ENCODE measurements at places on chromosomes 2 and 18.
A peak's percentile ranks its signal among the peaks of the same experiment; 100 is the strongest.

- H3K4me1 ChIP-seq, result peaks cover 11% of the 10 kb centered on the region
- no peaks in the 10 kb centered on the region for H3K27me3 ChIP-seq
- H3K27ac ChIP-seq, result no peak overlapping the region
- H3K4me3 ChIP-seq, result no peak overlapping the region
- H3K36me3 ChIP-seq, result no peaks in the 10 kb centered on the region
These were observed 36.0 kb downstream of the CDK15 start for GRCh38 chr2:201842131-201842860.

DNA sequence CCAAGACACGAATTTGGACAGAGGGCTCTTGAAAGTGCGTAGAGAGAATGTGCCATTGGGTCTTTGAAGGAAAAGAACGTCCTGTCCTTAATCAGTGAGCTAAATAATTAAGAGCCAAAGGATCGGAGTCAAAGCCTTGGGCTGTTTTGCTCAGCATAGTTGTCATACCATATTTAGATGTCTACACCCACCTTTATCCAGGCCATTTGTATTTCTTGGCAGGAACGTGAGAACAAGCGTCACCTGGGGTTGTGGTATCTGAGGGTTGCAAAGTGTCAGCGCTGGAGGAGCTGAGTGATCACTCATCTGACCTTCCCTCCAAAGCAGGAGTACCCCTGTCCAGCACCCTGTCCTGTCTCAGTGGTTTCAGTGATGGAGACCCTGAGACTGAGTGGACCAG, 4.5 kb downstream of the LPIN1 start:
- no peaks in the 10 kb centered on the region for H3K27me3 ChIP-seq
- no peak overlapping the region for H3K27ac ChIP-seq
- DNase-seq, result no peak
- peaks cover 20% of the 10 kb centered on the region for H3K4me1 ChIP-seq
- no peaks in the 10 kb centered on the region for H3K36me3 ChIP-seq
- H3K4me3 ChIP-seq, result no peak overlapping the region

- no peak overlapping the region for H3K27ac ChIP-seq
- no peaks in the 10 kb centered on the region for H3K36me3 ChIP-seq
- peaks cover 37% of the 10 kb centered on the region for H3K27me3 ChIP-seq
- peaks cover 5% of the 10 kb centered on the region for H3K4me1 ChIP-seq
- DNase-seq, result no peak
These were observed 1.3 kb upstream of the LRP2 start for GRCh38 chr2:169363560-169364150.

DNA sequence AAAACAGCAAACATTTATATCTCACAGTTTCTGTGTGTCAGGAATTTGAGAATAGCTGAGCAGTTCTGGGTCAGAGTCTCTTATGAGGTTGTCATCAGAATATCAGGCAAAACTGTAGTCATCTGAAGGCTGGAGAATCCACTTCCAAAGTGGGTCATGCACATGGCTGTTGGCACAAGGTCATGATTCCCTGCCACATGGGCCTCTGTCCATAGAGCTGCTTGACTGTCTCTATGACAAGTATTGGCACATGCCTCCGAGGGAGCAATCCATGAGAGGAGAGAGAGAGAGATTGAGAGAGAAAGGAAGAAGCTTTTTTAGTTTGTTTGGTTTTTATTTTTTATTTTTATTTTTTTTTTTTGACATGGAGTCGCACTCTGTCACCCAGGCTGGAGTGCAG, 101.8 kb upstream of the DDX18 start:
- no peaks in the 10 kb centered on the region for H3K36me3 ChIP-seq
- DNase-seq, result no peak
- no peak overlapping the region for H3K4me3 ChIP-seq

DNA sequence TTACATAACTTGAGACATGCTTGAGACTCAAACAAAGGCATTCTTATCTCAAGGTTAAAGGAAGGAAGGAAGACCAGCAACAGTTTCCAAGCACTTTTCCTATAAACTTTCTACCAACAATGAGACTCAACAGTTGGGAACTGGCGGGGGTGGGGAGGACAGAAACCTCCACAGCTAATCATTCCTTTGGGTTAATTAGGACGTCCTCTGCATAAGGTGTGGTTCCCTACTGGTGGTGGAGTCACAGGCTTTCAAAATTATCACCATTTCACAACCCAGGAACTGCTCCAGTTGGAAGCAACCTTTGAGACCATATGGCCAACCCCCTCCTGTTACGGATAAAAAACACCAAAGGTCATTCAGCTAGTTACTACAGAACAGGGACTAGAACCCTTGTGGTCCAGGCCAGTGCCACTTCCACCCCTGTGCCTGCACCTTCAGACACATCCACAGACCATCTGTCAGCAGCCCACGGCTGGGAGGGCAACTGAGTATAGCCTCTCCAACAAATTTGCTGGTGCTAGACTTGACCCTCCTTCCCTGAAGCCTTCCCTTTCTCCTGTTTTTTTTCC, 30.1 kb upstream of the ATL2 start:
- no peak for DNase-seq
- peaks cover 16% of the 10 kb centered on the region for H3K27me3 ChIP-seq
- H3K36me3 ChIP-seq, result no peaks in the 10 kb centered on the region
- H3K4me3 ChIP-seq, result no peak overlapping the region

DNA sequence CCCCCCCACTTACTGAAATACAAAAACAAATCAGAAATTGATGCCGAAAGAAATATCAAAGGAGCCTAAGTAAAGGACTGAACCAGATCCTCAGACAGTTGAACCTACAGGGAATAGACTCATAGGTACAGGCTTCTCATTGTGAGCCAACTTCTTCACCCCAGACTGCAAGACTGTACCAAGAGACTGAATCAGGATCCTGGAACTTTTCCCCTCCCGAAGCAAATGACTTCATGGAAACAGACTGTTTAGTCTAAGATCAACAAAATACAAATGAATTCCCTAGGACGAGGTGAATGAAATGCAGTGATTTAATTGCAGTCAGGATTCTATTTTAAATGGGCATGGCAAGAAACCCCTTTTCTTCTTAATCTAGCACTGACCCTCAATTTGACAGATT, 53.6 kb upstream of the RNF152 start:
- H3K4me1 ChIP-seq, result peaks cover 20% of the 10 kb centered on the region
- H3K36me3 ChIP-seq, result no peaks in the 10 kb centered on the region
- no peaks in the 10 kb centered on the region for H3K27me3 ChIP-seq

GRCh38 chr18:61076986-61077385, 256.2 kb upstream of the CDH20 start:
- H3K36me3 ChIP-seq, result no peaks in the 10 kb centered on the region
- no peak overlapping the region for H3K27ac ChIP-seq
- DNase-seq, result no peak
- no peaks in the 10 kb centered on the region for H3K27me3 ChIP-seq
- no peaks in the 10 kb centered on the region for H3K4me1 ChIP-seq

DNA sequence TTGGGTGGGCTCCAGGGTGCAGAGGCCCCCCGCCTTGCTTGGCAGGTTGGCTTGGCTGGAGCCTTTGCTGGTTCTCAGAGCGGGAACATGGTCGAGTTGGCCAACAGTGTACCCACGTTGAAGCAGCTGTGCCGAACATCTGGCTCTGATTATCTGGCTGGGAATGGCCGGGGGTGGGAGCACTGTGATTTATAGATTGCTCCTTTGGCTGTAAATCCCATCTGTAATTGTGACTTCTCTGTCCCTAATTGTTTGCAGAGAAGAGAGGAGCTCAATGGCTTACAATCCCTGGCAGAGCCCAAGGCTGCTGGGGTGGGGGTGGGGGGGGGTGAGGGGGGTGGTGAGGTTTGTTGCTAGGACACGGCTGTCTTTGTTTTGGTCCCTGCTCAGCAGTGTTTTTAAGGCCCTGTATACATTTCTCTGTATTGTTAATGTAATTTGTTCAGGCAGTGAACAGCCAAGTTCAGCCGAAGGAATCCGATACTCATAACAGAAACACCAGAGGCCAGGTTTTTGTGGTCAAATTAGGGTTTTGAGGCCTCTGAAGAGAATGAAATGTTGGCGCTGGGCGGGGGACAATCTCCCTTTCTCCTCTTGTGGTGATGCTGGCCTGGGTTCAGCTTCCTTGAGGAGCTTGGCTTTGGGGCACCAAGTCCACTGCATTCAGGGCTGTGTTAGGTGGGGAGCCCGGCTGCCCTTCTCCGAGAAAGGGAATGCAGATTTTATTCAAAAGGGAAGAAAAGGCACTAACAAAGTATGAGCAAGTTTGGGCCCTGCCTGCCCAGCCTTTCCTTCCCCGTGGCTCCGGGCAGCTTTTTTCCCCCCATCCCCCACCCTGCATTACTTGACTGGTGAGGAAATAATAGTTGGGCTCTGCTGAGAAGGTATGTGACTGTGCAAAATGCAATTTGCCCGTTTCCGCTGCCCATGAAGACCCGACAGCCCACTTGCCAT, 82.5 kb downstream of the TCF7L1 start:
- peak; percentile 93 for DNase-seq
- H3K27ac ChIP-seq, result peak overlapping the region; percentile 75
- no peak overlapping the region for H3K4me3 ChIP-seq
- peaks cover 22% of the 10 kb centered on the region for H3K4me1 ChIP-seq
- no peaks in the 10 kb centered on the region for H3K27me3 ChIP-seq

GRCh38 chr2:55923091-55923981, at the start of gene EFEMP1:
EFEMP1 (minus strand) TSS chr2:55923782; CDS start chr2:55922440, 1,342 bp downstream.
- peak within 1 kb of the TSS; percentile 92 for H3K4me3 ChIP-seq
- no peaks in the 10 kb centered on the region for H3K4me1 ChIP-seq
- peaks cover 8% of the 10 kb centered on the region for H3K36me3 ChIP-seq
- H3K27me3 ChIP-seq, result peaks cover 4% of the 10 kb centered on the region
- DNase-seq, result peak; percentile 62

GRCh38 chr18:34595690-34596089, 114.4 kb upstream of the DTNA start:
- peaks cover 4% of the 10 kb centered on the region for H3K4me1 ChIP-seq
- DNase-seq, result peak; percentile 41
- no peaks in the 10 kb centered on the region for H3K36me3 ChIP-seq
- H3K27ac ChIP-seq, result no peak overlapping the region
- H3K27me3 ChIP-seq, result no peaks in the 10 kb centered on the region

DNA sequence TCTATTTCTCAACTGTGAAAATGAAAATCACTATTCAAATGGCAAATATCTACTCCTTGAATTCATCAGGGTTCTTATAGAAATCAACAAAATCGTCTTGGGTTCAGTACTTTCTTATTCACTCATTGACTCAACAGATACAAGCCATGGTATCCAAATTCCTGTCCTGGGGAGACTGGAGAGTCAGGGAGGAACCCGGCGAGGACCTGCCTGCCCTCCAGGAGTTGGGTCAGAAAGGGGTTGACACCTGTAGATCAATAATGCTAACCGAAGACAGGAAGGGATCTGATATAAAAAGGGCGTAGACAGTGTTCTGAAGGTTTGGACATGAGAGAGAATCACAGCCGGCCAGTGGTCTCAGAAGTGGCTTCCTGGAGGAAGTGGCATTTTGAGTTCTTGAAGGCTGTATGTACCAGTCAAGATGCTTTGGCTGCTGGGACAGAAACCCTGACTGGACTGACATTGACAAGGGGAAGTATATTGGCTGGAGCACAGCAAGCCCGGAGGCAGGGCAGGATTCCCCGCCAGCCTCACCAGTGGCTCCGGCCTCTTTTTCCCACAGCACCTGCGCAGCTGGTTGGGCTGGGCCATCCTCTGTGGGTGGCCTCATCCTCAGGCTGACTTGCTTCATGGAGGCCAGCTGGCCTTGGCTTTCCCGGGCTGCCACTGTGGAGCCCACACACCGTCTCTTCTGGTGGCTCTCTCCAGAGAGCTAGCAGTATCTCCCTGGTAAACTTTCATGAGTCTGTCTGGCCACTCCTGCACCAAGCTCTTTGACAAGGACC, 3.0 kb downstream of the LRRFIP1 start:
- H3K27ac ChIP-seq, result no peak overlapping the region
- H3K4me3 ChIP-seq, result no peak overlapping the region
- peaks cover 16% of the 10 kb centered on the region for H3K36me3 ChIP-seq
- no peak for DNase-seq
- no peaks in the 10 kb centered on the region for H3K27me3 ChIP-seq
- H3K4me1 ChIP-seq, result peaks cover 7% of the 10 kb centered on the region

- H3K4me1 ChIP-seq, result no peaks in the 10 kb centered on the region
- H3K27ac ChIP-seq, result no peak overlapping the region
- no peaks in the 10 kb centered on the region for H3K36me3 ChIP-seq
- peaks cover 2% of the 10 kb centered on the region for H3K27me3 ChIP-seq
- no peak for DNase-seq
These were observed 28.6 kb downstream of the TGFA start for GRCh38 chr2:70525032-70525431.

All from IMR-90 (cell line).